NCI-H2081 treated with DMSO at 0.1 percent for 48 hours (cell line): ENCODE measurements at places on chromosomes 12 and 14.

GRCh38 chr12:39852346-39852745 is 232.7 kb upstream of the ABCD2 start:
- DNase-seq = no peak

DNA sequence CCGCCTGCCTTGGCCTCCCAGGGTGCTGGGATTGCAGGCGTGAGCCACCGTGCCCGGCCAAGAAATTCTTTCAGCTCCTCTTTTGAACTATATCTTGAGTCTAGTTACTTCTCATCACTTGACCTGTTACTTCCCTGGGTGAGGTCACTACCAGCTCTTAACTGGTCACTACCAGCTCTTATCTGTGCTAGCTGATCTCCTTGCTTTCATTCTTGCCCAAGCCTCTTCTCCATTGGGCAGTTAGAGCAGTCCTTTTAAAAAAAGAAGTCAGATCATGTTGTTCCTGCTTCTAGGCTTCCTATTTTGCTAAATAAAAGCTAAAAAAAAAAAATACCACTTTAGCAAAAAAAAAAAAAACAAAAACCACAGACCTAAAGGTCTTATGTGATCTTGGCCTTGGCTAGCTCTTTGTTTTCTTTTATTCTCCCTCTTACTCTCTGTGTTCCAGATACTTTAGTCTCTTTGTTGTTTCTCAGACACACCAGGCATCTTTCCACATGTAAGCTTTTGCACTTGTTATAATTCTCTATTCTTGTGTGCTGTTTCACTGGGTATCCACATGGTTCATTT is 63.5 kb downstream of the RAD51B start:
- no peak for DNase-seq

GRCh38 chr14:84493779-84494178 is 1036.2 kb upstream of the FLRT2 start:
- no peak for DNase-seq

DNA sequence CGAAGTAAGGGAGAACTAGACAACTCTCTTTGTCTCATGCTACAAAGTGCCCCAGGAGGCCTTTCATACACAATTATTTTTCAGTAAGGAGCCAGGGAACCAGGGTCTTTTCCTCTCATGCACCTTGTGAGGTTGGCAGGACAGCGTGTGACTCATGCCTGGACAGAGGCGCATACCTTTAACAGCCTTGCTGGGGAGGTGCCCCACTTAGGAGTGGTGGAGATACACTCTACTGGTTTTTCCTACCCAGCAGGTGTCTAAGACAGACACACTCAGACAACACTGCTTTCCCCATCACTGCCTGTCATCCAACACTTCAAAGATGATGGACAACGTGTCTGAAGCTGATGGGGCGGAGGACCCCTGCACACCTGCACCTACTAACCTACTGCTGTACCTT is 49.1 kb downstream of the B4GALNT3 start:
- DNase-seq = no peak

- DNase-seq = peak; percentile 57
Observed at GRCh38 chr14:70130482-70130881, 58.3 kb downstream of the SLC8A3 start.

DNA sequence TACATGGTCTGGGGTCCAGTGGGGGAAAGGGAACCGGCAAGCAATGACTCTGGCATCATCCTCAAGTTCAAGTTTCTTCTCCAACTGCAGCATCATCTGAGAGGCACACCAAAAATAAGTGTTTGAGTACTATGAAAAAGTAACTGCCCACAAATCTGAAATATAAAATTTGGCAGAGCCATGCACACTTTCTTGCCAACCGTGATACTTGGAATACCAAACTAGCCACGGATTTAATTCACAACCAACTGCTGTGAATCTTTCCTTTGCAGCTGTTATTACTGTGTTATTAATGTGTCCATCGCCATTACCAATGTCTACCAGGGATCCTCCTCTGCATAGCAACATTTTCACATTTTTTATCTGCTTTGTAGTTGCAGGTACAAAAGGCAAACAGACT is 74.6 kb downstream of the GXYLT1 start:
- DNase-seq = no peak

- no peak for DNase-seq
Observed at GRCh38 chr12:109814600-109815150, 18.5 kb downstream of the TRPV4 start.

GRCh38 chr12:118290130-118290529 is 82.6 kb downstream of the TAOK3 start:
- DNase-seq = no peak

- no peak for DNase-seq
Observed at GRCh38 chr12:28440081-28440608, 249.9 kb downstream of the CCDC91 start.

- DNase-seq = no peak
Observed at GRCh38 chr12:52534482-52534881, 14.3 kb upstream of the KRT5 start.

DNA sequence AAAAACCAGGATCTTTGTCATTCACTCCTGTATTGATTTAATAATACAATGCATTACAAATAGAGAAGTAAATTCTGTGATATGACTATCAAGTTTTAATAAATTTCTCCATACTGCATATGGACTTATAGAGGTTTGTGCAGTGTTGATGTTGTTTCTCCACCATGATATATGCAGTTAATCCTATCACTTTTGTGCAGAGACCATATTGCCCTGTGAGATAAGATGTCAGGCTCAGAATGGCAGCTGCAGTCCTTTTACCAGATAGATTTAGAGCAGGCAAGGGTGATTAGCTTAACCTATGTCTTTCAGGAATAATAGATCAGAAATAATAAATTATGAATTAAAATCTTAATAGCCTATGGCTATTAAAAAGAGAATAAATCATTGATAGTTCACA is 38.6 kb upstream of the KCNJ8 start:
- DNase-seq = no peak

GRCh38 chr12:14695715-14696141 is 671 bp downstream of the GUCY2C start:
- DNase-seq = no peak

- no peak for DNase-seq
Observed at GRCh38 chr12:49236423-49236822, 28.5 kb upstream of the TUBA1C start.

DNA sequence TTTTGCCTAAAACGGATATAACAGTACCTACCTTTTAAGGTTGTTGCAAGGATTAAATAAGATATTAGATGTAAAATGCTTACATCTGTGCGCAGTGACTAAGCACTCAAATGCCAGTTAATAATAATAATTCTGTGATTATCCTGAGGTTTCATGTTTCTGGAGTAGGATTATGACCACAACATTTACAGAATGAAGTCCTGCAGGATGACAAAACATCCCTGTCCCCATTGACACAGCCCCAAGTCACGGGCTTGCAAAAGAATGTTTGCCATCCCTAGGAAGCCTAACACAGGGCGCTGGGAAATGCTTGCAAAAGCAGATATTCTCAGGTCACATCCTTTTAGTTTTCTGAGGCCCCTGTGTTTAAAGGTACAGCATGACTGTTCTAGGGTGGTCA is 20.1 kb downstream of the SUSD6 start:
- DNase-seq = no peak

DNA sequence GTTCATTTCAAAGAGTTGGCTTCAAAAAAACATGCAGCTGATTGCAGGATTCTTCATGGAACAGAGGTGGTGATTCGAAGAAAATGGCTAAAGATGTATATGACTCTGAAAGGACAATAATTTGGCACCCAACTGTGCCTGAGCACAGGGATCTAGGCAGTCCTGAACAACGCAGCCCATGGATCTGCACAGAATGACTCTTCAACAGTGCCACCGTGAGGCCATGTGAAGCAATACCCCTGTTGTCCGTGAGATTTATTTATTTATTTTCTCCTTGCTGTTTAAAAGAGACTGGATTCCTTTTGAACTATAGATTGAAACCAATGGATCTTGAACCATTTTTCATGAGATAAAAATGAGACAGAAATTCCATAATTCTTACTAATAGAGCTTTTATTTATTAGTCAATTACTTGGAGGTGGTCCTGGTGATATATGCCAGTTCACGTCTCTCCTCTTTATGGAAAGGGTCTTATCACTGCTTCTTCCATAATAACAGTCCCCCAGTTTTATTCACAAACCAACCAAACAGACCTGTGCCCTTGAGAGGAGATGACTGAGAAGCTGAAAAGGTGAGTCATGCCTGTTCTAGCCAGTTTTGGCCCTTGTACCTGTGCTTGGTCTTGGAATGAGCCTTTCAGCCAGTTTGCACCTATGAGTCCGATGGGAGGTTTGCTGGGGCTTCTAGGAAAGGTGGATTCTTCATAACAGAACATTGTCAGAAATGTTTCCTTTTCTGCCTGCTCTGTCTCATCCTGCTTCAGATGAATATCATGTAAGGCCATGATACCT is 1598.3 kb downstream of the AACS start:
- DNase-seq = no peak

DNA sequence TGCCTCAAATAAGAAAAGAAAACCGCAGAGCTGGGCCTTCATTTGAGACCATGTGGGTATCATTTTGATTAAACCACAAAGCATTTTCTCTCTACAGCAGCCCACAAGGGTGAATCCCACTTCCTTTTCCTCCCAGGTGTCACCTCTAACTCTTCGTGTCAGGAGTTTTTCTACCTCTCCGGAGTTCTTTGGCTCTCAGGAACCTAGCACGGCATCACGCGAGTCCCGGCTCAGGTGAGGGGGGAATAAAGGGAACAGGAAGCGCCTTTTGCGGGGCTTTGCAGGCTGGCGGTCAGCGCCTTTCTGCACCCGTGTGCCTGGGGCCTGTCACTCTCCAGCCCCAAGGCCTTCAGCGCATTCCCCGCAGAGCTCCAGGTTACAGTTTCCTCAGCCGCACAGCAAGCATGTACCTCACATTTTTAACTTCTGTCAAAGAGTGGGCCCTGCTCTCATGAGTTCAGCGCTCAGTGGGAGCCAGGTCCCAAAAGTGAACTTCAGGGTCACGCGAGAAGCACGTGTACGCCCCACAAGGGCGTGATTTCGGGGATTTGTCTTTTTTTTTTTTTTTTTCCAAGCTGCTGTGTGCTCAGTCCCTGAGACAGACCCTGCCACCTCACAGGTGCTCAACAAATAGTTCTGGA is 740 bp upstream of the PRPF40B start:
- DNase-seq = no peak

DNA sequence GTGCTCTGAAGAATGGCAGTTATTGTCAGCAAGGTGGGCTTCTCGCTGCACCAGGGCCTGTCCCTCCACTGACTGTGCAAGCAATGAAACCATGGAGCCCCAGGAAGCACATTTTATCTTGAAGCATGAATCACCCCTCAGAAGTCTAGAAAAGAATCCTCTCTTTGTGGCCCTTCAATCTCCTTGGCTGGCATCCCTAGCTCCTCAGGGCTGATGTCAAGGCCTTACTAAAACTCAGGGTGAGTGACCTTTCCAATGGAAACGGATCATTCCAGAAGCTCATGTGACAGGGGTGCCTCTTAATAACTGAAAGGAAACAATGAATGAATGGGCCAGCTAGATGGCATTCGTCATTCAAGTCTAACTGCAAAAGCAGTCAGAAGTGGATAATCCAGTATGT is 22.3 kb upstream of the PLEKHH1 start:
- DNase-seq = no peak

GRCh38 chr14:24701062-24701461 is 67.1 kb upstream of the GZMB start:
- no peak for DNase-seq

- DNase-seq = no peak
Observed at GRCh38 chr12:130752692-130753230, 36.7 kb upstream of the RIMBP2 start.

- DNase-seq = no peak
Observed at GRCh38 chr12:11621797-11622423, 27.6 kb upstream of the ETV6 start.

- DNase-seq = no peak
Observed at GRCh38 chr12:46787496-46788055, 38.2 kb downstream of the SLC38A4 start.

- DNase-seq = no peak
Observed at GRCh38 chr12:128600886-128601285, 222.9 kb downstream of the SLC15A4 start.

DNA sequence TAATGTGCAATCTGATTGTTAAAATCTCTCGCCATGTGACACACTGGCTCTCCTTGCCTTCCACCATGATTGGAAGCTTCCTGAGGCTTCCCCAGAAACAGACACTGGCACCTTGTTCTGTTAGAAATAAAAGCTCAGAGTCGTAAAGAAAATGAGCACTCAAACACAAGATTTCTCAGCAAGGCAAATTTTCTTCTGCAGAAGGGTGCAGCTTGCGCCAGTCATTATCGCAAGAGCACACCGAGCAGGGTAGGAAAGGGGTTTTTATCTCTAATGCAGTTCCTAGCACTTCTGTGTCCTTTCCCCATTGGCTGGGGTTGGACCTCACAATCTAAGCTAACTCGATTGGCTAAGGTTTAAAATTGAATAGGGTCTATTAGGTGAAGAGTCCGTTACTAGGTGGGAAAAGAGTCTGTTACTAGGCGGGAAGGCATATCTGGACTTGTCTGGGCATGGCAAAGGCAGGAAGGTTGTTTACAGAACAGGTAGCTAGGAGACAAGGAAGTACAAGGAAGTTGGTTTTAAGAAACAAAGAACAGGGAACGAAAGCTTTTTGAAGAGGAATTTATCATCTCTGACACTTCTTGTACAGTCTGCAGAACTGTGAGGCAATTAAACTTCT is 62.6 kb upstream of the BICD1 start:
- DNase-seq = no peak

DNA sequence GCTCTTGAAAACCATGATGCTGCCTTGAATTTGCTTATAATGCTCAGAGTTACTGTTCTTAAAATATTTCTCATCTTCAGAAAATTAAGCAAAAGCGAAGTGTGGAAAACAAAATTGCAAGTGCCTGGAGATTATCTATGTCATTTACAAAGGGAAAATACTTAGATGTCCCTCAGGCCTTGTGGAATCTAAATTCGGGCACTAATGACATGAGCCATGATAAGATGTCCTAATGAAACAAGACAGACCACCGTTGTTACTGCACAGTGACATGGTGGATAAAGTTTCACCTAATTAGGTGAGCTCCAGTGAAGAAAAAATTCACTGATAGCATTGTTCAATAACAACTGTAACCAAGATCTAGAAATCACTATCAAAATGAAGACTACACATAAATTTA is 30.4 kb downstream of the PPP1R13B start:
- no peak for DNase-seq

- DNase-seq = no peak
Observed at GRCh38 chr12:66188584-66189485, at the start of gene IRAK3. IRAK3 (plus strand) TSS chr12:66189214; CDS start chr12:66189300, 86 bp downstream.

GRCh38 chr14:103382376-103382775 is 2.8 kb upstream of the MARK3 start:
- DNase-seq = no peak

GRCh38 chr14:20194101-20194500 is 3.4 kb downstream of the OR11G2 start:
- no peak for DNase-seq

GRCh38 chr14:47539031-47539461 is 136.4 kb downstream of the MDGA2 start:
- no peak for DNase-seq

- no peak for DNase-seq
Observed at GRCh38 chr14:100822532-100823296, 3.2 kb upstream of the MEG3 start.
